ENCODE measurements at places on chromosomes 5 and 9.

GRCh38 chr5:1004461-1005248 lies 3.9 kb upstream of the NKD2 start:
- no peak for DNase-seq

- DNase-seq = no peak
Measured at GRCh38 chr5:72949481-72949880, 6.4 kb upstream of the FCHO2 start.

- DNase-seq = peak; percentile 2
Measured at GRCh38 chr5:114176356-114176755, 185.5 kb upstream of the KCNN2 start.

DNA sequence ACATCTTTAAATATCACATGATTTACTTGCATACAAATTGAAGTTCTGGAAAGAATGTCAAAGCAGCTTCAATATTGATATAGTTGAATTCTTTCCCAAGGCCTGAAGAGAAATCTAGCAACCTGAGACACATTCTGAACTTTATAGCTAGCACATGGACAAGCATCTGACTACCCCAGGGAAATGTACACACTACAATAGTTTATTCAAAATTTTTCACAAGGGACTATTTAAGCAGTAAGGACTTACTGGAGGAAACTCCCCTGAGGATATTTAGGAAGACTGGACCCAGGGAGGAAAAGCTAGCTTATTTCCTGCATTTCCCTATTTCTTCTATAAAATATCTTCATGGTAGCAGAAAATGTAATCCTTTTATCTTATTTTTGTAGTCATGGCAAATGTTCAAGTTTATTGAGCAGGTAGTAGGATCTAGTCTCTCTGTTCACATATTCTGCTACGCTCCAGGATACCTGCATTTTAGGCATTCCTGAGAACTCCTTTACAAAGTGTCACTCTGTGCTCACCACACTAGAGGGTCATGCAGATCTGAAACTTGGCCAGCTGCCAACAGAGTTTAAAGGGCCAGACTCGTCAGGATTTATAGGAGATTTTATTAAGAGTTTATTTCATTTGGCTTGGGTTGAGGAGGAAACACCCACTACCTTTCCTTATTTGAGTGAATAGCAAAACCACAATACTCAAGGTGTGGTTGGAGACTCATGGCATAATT lies 348.4 kb upstream of the FTMT start:
- peak; percentile 7 for DNase-seq

- DNase-seq = no peak
Measured at GRCh38 chr5:89267788-89268187, 384.8 kb upstream of the MEF2C start.

DNA sequence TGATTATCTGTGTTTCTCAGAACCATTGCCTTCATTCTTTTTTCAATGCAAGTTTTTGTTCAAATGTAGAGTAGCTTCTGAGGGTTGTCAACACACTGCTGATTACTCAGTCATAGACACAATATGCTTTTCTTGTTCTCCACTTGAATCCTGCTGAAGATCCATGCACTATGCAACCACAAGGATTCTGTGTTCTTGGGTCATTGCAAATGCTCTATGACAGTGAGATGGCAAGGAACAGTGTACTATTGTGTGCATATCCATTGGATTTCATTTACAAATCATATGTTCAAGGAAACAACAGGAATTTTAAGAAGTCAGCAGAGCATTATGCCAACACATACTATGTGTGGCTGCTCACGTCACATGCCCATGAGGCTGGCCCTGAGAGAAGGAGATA lies 1590.2 kb downstream of the EFNA5 start:
- DNase-seq = no peak

GRCh38 chr9:127863191-127863621 lies 8.7 kb upstream of the ENG start:
- no peak for DNase-seq

- no peak for DNase-seq
Measured at GRCh38 chr5:168479166-168479565, 7.1 kb upstream of the RARS1 start.

Data from kidney epithelial cell (primary cell).